ENCODE measurements at places on chromosomes 7 and 10. TPM values are rescaled to one million over a fixed set of nuclear protein-coding genes. Genes with fewer than 3 reads are reported as not detected.
A peak's percentile ranks its signal among the peaks of the same experiment; 100 is the strongest.

SFR1 gene
- 5.5 TPM for total RNA-seq

- no peak for DNase-seq
These were observed 157.9 kb upstream of the ZMIZ1 start for GRCh38 chr10:78910886-78911285.

DNA sequence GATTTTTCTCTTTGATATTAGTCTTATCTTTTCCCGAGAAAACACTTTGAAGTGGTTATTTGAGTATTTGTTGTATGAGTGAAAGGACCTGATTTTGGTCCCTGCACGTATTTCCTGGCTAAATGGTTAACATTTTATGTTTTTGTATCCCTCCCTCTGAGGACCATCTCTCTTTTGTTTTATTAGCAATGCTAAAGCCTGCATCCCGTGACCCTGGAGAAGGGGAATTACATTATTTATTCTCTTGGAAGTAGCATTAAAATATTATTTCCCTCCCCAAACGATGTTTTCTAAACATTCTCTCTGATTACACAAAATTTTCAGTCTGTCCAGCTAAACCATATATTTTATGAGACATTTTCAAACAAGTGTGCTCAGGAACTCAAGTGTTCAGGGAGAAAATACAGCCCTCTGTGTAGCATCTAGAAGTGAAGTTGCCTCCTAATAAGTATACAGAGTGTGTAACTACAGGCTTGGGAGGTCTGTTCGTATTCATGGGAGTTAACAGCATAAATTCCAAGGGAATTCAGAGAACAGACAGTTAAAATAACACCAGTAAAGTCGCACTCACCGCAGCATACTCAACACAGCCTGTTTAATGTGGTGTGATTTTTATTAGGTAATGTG is 163.8 kb upstream of the NPVF start:
- DNase-seq, result no peak

ST8SIA6 gene
- not detected for total RNA-seq

CLRN3 gene
- total RNA-seq, result not detected

CALML5 gene
- not detected for total RNA-seq

- DNase-seq, result no peak
These were observed 18.1 kb upstream of the ZC3HAV1 start for GRCh38 chr7:139127648-139128047.

NRCAM gene
- total RNA-seq, result 0.73 TPM

DNA sequence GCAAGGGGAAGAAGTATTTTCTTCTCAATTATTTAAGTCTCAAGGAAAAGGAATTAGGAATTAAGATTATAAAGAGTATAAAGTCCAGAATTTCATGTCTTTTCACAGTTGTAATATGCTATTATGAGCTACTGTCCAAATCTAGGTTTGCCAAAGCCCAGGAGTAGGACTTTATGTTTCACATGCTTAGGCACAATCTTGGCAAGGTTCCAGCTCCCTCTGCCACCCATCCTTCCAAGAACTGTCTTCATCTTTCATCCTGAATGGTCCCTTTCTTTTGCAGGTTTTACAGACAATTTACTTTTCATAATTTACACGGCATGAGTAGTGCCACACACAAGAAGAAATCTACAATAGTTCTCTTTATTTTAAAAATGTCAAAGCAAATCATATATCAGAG is 29.5 kb downstream of the SLC16A9 start:
- no peak for DNase-seq

- no peak for DNase-seq
These were observed 138.3 kb downstream of the EGFR start for GRCh38 chr7:55156919-55157763.

PLEKHS1 gene
- total RNA-seq, result not detected

FRMPD2 gene
- not detected for total RNA-seq

- no peak for DNase-seq
These were observed 45.8 kb downstream of the GLCCI1 start for GRCh38 chr7:8014399-8014798.

DNA sequence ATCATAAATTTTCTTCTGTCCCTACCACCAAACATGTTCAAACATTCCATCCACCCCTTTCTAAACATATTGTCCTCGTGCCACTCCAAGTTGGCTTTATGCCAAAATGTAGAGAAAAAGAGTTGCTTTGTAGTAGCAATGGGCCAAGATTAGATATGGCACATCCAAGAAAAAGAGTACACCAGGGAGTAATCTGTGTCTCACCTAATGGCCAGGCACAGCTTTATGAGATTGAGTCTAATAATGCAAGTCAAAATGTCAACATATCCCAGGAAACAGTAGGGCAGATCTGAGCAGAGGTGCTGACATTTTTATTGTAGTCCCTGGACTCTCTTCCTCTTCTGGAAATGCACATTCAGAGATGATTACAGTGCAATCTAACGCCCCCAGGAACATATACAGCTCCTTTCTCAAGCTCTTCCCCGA is 5.7 kb upstream of the OR6V1 start:
- DNase-seq, result no peak

DNA sequence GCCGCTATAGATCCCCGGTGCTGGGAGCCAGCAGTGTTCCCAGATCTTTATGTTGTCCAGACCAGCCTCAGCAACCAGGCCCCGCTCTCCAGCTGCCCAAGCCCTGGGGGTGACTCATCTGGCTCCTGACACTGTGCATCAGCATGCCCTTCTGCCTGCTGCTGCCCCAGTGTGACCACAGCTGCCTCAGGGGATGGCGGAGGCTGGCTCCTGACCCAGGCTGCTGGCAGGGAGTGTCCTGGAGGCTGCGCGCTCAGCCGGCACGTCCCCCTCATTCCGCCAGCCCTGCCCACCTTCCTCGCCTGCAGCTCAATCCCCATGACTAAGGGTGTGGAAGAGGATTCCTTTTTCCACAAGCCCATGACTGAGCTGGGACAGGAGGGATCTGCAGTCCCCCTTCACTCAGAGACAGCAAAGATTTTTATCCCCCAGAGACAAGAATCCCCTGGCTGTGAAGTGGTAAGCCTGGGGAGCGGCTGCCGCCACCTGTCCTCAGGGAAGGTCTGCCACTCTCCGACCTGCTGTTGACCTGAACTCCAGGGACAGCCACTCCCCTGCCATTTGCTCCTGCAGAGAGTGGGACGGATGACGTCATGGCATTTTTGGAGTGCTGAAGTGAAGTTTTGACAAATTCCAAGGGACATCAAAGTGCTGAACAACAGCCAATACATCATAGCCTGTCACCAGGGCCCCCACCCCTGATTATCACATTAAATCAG is 182.8 kb upstream of the BMPER start:
- DNase-seq, result peak; percentile 79
